ENCODE measurements at places on chromosomes 12 and 14.
A peak's percentile ranks its signal among the peaks of the same experiment; 100 is the strongest.

GRCh38 chr14:35336494-35337268 is 44.5 kb downstream of the PSMA6 start:
- DNase-seq = peak; percentile 59

- DNase-seq = no peak
Observed at GRCh38 chr12:64157110-64157509, 65.0 kb downstream of the KICS2 start.

DNA sequence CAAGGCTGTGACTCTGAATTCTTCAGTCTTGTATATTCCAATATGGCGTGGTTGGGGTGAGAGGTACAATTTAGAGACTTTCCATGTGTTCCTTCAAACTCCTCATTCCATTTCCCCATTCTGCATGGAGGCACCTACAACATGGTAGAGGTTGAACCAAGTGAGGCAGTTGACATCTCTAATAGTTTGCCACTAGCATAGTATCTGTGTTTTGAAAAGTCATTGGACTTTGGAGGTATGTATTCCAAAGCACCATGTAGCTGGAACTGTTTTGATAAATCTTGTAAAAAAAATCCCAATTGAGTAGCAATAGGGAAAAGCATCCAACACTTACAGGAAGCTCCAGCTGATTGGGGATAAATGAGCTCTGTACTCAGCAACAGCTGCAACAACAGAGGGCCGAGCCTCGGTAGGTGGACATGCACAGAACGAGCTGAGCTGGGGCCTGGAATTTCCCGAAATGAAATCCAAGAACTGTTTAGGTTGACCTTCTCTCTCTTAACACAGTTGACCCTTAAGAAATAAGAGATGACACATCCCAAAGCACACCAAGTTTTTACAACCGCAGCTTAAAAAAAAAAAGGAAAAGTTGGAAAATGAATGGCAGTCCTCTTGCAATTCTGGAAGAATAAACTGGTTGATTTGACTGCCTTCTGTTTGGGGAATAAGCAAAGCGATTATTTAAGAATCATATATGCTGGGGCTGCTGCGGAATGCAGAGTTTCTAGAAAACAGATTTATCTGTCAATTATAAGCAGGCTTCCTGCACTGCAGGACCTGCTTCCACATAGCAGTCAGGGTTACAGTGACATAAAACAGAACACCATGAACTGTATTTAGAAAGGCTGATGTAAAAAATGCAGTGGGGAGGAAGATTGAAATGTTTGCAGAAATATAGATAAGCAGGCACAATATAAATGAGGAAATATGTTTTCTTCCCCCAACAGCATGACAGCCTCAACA is 194.6 kb upstream of the KRR1 start:
- no peak for DNase-seq

DNA sequence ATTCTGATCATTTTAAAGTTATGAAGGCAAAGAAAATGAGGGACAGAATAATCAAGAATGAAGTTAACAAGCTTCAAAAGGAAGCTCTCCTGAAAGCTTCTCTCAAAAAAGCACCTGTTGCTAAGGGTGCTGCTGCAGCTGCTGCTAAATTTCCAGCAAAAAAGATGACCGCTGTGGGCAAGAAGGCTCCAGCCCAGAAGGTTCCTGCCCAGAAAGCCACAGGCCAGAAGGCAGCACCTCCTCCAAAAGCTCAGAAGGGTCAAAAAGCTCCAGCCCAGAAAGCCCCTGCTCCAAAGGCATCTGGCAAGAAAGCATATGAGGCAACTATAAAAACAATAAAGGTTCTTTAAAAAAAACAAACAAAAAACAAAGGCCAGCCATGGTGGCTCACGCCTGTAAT is 52.7 kb upstream of the NR2C1 start:
- DNase-seq = no peak

- no peak for DNase-seq
Observed at GRCh38 chr12:83841620-83842019, 1071.0 kb downstream of the SLC6A15 start.

DNA sequence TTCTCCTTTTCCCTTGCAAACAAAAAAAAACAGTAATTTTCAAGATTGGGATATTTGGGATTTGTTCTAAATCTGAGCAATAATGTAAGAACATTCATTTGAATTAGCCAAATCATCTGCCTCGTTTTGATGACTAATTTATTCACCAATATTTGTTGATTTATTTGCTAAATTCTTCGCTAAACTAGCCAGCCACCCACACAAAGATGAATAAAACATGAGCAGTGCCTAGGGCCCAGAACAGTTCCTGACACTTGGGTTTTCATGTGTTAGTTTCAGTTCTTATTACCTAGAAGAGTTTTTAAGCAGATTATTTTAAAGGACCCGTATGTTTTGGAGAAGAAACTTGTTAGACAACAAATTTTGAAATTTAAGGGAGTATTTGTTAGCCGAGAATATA is 1.4 kb downstream of the ETNK1 start:
- no peak for DNase-seq

- no peak for DNase-seq
Observed at GRCh38 chr14:51284241-51284640, 44.2 kb downstream of the TMX1 start.

DNA sequence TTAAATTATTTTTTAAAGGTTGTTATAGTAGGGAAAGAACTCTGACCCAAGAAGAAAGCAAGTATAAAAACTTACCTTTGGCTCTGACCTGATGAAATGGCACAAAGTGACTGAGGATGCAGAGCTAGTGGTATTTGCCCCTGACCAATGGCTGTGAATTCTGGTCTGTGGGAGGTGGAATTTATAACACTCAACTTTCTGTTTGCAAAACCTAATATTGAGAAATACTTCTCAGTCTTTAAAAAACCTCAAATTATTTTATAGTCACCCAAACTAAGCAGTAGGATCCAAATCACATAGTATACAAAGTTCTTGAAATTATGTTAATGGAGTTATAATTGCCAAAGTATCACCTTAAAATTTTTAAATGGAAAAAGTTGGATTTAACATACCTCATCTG is at the start of gene EPYC:
TSS of gene EPYC (minus strand) at position 101 of the 400 bp plus-strand sequence. CDS start 2,407 bp downstream, outside the sequence.
- DNase-seq = no peak

DNA sequence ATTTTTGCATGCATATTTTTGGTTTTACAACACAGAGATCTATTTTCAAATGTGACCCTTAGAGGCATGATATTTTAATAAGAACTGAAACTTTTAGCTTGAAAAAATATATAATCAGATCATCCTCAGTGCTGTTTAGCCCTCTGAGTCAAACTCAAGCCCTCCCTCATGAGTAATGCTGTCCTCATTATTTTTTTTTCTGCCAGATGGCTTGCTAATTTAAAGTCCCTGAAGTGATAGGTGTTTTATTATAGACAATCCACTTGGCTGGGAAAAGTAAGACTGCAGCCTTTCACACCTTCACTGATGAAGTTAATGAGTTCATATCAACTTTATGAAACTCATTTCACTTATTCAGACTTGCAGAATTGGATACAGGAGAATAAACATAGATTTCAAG is 227.7 kb downstream of the SLC16A7 start:
- DNase-seq = no peak

GRCh38 chr14:71467361-71467811 is 464.8 kb upstream of the RGS6 start:
- no peak for DNase-seq

GRCh38 chr14:54207476-54208462 is 189.0 kb upstream of the CDKN3 start:
- no peak for DNase-seq

DNA sequence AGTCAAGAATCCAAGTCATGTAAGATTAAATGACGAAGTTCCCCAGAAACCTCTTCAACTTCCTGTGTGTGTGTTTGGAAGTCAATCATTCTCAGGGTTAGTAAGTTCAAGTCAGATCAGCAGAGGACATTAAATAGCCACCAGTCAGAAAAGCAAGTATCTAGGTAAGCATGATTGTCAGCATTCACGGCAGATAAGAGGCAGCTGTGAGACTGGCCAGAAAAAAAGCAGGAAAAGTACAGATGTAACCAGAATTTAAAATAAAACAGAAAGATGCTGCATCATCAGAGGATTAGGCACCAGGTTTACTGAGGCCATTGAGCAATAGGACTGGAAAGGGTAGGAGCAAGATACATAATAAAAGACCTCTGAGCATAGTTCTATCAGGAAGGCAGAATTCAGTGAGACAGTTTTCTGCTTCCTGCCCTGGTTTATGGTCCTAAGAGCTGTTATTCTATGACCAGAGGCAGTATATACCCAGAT is 606.9 kb downstream of the FSCB start:
- DNase-seq = no peak

DNA sequence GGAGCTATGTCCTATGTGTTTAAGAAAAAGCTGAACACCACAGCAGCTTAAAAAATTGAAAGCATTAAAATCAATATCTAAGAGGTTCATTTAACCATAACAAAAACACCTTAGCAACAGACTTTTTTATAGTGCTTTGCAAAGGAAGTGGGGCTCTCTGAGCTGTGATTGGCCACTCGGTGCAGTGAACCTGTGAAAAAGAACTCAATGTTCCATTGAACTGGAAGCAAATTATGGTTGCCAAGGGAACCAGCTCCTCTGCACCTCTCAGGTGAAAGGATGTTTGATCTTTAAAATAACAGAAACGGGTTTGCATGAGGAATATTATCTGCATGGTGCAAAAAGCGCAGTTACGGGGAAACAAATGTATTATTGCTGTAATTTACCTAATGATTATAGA is 149.4 kb downstream of the SNAPC1 start:
- DNase-seq = no peak

- DNase-seq = peak; percentile 71
Observed at GRCh38 chr14:56490379-56490778, 89.2 kb upstream of the TMEM260 start.

DNA sequence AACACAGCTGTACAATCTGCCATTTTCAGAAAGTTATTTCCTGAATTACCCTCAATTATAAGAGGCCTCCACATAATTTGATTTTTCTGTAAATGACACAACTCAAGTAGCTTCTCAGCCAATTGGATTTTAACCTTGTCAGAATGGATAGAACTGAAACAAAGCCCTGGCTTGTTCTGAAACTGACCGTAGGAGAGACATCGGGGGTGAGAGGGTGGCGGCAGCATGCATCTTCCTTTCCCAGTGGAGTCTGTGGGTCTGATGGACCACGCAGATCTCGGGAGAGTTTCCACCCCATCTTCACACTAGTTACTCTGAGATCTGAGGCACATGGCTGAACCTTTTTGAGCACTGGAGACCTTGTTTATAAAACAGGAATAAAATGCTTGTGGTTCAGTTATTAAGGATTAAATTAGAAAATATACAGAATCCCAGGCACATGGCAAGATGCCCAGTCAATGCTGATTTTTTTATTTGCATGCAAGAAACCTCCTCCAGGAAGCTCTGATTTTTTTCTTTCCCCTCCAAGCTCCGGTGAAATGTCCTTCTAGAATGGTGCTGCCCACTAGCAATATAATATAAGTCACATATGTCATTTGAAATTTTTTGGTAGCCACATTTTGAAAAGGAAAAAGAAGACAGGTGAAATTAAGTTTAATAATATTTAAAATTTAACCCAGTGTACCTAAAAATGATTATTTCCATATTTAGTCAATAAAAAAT is 153.9 kb downstream of the CHST11 start:
- DNase-seq = no peak

- DNase-seq = no peak
Observed at GRCh38 chr12:120751389-120751788, 25.8 kb downstream of the ACADS start.

GRCh38 chr12:65015850-65016249 is 105.3 kb downstream of the WIF1 start:
- no peak for DNase-seq

DNA sequence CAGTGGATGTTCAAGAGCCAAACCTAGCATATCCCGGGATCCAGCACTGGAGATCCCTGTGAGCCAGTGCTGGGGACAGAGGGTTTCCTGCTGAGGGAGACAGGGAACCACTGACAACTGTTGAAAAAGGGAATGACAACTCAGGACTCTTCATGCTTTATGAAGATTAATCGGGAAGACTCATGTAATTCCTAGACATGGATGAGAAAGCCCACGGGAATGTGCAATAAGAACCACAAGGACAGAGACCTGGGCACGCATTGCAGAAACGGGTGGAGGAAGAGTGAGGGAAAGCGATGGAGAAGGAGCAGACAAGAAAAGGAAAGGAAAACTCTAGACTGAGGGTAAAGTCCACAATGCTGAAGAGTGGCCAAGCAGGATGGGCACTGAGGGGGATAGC is 296.0 kb downstream of the PCNX1 start:
- no peak for DNase-seq
